ENCODE measurements at places on chromosomes 3 and 15. TPM values are rescaled to one million over a fixed set of nuclear protein-coding genes. Genes with fewer than 3 reads are reported as not detected.

DNA sequence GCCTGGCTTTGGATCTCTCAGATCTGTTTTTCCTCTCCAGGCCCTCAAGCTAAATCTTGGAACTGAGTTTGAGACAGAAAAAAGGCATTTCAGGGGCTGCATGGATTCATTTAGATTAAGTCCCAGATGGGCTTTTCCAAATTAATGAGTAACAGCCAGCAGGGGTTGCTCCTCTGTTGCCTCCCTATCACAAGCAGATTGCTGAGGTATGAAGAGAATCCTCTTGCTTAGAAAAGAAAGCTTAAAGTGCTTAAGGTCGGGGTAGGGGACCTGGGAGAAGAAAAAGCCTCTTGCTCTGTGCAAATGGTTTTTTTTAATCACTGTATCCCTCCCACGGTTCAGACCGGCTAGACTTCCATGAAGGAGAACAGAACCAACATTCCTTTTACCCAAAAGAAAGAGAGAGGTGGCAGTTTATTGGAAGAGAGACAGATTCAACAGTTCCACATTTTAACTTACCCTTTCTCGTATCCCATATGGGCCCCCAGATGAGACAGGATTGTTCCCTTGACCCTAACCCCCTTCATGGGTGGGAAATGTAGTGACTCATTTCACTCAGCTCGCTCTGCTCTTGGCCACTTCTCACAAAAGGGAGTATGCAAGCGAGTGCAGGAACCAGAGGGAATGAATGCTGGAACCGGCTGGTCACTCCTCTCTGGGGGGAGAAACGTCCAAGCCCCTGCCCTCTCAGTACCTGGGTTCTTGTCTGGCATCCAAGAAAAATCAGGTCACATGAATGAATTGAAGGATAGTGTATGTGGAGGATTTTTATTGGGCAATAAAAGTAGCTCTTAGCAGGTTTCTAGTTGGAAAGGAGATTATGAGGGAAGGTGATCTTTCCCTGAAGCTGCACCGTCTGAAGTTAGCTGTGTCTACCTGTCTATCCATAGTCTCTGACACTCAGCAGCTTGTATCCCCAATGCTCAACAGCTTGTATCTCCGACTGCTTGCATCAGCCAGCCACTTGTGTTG lies 745.2 kb downstream of the SI start:
- DNase-seq: no peak

- DNase-seq: peak; percentile 28
These were observed 686 bp downstream of the MYRIP start for GRCh38 chr3:39809995-39810595.

DNA sequence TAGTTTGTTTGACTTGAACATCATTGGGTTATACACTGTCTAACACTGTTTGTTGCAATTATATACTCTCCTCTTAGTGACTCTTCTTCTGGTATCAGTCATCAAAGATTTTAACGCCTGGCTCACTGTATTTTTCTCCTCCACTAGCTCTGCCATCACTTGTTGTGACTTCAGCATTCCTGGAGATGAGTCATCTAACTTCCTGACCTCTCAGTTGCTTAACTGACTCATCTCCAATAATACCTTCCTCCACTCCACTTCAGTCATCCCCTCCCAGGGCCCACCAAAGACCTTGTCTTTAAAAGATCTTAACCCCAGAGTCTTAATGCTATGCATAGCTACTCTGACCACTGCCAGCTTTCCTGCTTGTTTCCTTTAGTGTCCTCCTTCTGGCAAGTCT lies 28.6 kb upstream of the CLSTN2 start:
- no peak for DNase-seq

GRCh38 chr3:38980938-38981337 lies 70.8 kb downstream of the SCN11A start:
- no peak for DNase-seq

- peak; percentile 54 for DNase-seq
These were observed 25.5 kb upstream of the SNRPA1 start for GRCh38 chr15:101320501-101321052.

GRCh38 chr3:126855374-126855773 lies 127.5 kb upstream of the PLXNA1 start:
- DNase-seq: no peak

GRCh38 chr3:62940771-62941563 lies 65.8 kb upstream of the CADPS start:
- no peak for DNase-seq

DNA sequence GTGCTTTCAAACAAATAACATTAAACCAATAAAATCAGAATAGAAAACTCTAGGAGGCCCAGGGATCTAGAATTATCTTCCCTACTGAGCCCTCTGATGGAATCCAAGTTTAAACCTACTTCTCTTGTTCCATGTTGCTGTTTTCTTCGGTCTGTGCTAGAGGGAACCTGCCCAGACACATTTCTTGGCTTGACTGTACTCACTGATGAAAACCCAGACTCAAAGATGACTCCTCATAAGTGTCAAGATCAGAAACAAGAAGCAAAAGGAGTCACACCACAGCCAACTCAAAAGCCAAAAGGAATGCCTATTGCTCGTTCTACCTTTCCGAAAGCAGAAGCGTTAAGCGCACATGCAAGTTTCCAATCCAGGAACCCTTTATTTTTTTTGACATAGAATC lies 31.6 kb downstream of the SCAP start:
- no peak for DNase-seq

DNA sequence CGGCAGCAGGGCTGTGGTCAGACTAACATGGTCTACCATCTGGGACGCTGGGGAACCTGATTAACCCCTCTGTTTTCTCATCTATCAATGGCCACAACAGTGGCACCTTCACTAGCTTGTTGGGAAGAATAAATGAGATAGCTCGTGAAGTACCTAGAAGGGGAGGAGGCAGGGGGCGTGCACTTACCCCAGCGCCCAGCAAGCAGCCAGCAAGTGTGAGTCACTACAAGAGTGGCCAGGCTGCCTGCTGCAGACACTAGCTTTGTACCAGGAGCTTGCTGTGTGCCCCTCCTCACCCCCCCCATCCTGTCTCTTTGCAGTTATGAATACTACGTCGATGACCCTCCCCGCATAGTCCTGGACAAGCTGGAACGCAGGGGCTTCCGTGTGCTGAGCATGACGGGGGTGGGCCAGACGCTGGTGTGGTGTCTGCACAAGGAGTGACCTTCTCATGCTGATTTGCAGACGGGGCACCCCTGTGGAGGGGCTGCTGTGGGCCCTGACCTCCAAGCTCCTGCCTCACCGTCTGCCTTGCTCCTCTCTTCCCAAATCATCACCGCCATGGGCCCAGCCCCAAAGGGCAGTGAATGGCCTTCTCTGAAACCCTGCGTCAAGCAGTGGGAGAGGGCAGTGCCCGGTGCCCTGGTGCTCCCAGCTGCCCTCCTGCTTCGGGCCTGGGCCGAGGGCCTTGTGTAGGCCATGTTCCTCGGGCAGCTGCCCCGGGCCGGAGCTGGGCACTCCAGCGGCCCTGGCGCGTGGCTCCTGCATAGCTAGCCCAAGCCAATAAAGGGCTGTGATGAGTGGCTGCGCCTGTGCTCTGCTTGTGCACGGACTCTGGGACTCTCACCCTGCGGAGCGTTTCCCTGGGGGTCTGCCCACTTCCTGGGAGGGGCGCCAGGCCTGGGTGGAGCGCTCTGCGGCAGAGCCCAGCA lies 2.6 kb upstream of the C15orf62 start:
- DNase-seq: no peak

- DNase-seq: no peak
These were observed 240.9 kb downstream of the UACA start for GRCh38 chr15:70522323-70522966.

- no peak for DNase-seq
These were observed 27.6 kb upstream of the MYO1E start for GRCh38 chr15:59400103-59400813.

GRCh38 chr3:64187065-64187959 lies 38.0 kb downstream of the PRICKLE2 start:
- DNase-seq: peak; percentile 77

- DNase-seq: no peak
These were observed 23.7 kb upstream of the THSD4 start for GRCh38 chr15:71091601-71092000.

GRCh38 chr3:172279974-172280373 lies 168.3 kb downstream of the GHSR start:
- DNase-seq: no peak

- DNase-seq: peak; percentile 46
These were observed 115.8 kb downstream of the GHSR start for GRCh38 chr3:172332256-172333041.

- DNase-seq: no peak
These were observed 100.6 kb downstream of the OXNAD1 start for GRCh38 chr3:16365491-16366128.

GRCh38 chr3:69052472-69052898 lies 352 bp upstream of the TMF1 start:
- no peak for DNase-seq

DNA sequence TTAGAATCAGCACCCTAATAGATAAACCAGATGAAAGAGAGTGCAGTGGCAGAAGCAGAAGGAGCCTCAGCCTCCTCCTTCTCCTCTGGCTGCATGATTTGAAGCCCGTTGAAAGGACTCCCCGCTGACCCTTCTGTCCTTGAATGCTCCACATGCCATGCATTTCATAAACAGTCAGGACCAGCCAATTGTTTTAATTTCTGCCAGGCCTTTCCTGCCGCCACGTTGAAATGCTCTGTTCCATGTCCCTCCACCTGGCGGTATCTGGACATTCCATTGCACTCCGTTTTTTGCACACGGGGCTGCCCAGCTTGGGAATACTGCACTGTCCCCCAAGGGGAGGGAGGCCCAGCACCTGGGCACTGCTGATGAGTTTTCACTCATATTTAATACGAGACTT lies 35.2 kb upstream of the GLCE start:
- no peak for DNase-seq

- no peak for DNase-seq
These were observed 1488.1 kb downstream of the OTOL1 start for GRCh38 chr3:162984746-162985145.

- DNase-seq: no peak
These were observed 232.5 kb downstream of the CHST2 start for GRCh38 chr3:143351895-143352608.

GRCh38 chr15:57732526-57733331 lies 26.2 kb downstream of the POLR2M start:
- peak; percentile 49 for DNase-seq

- DNase-seq: no peak
These were observed 41.4 kb downstream of the ZDHHC19 start for GRCh38 chr3:196169836-196170240.

GRCh38 chr3:93991631-93992030 lies 11.7 kb downstream of the ARL13B start:
- no peak for DNase-seq

DNA sequence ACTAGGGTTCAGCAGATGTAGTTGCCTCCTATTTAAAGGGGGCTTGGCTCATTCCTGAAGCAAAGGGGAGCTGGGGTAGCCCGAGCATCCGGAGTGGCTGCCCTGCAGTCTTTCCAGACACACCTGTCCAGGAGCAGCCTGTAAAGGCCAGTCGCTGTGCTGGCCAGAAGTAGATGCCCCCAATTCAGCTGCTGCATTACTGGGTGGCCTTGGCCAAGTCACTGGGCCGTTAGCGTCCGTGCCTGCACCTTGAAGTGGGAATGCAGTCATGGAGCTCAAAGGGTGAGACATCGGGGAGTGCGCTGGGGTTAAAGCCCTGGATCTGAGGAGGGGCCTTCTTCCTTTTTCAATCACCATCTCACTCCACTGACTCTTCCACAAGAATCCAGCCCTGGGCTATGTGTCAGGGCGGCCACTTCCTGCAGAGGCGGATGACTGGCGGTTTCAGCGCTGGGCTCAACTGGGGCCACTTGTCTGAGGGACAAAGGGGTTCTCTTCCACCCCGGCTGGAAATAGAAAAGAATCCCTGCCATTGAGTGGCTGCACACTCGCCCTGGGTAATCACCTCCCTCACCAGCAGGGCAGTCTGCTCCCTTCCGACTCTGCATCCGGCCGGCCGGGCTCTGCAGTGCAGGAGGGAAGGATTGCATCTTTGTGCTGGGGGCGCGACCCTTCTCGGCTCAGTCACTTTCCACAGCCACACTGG lies 11.8 kb downstream of the ALDH1A3 start:
- DNase-seq: no peak

DNA sequence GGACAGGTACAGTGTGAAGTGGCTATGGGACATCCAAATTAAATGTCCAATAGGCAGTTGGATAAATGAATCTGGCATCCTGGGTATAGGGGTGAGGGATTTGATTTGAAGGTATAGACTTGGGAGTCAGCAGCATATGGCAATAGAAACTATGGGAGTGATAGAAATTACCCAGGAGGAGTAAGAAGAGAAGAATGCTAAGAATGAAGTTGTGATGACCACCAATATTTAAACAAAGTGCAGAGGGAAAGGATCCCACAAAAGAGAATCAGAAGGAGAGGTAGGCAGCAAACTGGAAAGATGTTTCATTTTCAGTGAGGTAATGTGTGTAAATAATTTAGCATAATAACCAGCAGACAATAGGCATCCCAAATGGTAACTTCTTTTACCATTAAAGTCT lies 13.8 kb upstream of the MSL2 start:
- no peak for DNase-seq

DNA sequence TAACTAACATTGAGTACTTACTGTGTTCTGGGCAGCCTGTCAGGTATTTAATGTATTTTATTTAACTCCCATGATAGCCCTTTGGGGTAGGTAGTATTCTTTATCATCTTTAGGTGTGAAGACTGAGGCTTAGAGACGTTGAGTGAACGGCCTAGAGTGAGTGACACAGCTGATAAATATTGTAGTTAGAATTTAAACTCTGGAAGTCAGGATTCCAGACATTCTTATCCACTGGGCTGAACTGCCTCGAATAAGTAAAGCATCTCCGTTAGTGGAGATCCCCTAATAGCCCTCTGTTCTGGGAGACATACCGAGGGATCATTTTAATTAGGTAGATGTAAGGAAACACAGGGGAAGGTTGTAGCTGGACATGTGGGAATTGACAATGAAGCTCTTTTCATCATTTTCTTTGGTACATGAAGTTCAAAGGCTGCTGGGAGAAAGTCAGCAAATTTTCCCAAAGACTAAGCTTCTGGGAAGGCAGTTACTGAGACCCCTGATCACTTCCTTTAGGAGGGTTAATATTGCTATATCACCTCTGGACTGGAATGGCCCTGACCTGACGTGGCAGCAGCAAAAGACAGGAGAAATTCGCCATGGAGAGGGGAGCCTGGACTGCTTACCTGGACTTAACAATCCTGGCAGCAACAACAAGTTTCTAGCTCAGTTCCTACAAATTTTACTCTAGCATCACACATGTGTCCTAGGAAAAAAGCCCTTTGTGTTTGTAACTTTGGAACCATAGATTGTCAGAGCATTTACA lies 11.7 kb upstream of the PDCD6IP start:
- DNase-seq: no peak

GRCh38 chr15:50315814-50316630 lies 39.0 kb downstream of the GABPB1 start:
- DNase-seq: no peak

- DNase-seq: peak; percentile 74
These were observed 585 bp downstream of the CSK start for GRCh38 chr15:74782259-74783071.

DNA sequence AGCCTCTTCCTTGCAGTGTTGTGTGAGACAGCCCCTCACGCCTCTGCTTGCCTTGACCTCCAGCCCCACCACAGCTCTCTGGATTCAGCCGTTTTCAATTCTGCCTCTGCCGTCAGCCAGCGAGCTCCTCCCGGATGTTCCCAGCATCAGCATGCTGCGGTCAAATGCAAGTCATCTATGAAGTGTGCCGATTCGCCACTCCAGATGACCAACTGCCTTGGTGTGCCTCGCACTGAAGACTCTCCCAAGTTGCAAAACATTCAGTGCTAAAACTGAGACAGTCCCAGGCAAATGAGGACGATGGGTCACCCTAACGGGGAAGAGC lies 30.6 kb upstream of the RASA2 start:
- no peak for DNase-seq

The SERINC4 gene
- not detected for total RNA-seq

The CPB1 gene
- not detected for total RNA-seq

The CCDC39 gene
- not detected for total RNA-seq

The NRROS gene
- 2.3 TPM for total RNA-seq

The SLC24A5 gene
- total RNA-seq: not detected

The IL17RD gene
- 4.4 TPM for total RNA-seq

The CRABP1 gene
- total RNA-seq: not detected
